Cardiac septum (tissue), 1 donor: ENCODE measurements at places on chromosomes 12 and 14.
A peak's percentile ranks its signal among the peaks of the same experiment; 100 is the strongest.

GRCh38 chr12:14239350-14239934, 126.0 kb upstream of the ATF7IP start:
- DNase-seq: no peak

DNA sequence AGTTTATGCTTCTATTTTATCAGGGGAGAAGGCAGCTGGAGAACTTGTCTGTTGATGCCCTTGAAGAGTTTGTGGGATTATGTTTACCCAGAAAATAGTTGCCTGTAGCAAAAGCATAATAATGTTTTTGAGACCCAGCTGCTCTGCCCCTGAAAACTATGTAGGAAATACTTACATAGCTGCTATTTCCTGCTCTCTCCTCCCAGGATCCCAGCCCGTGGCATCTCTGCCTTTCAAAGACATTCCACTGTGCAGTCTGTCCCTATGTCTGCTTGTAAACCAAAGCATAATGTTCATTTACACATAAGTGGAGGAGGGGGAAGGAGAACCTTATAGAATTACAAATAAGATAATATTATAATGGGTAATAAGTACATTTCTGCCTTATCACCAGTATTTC, 198.7 kb downstream of the SYT1 start:
- DNase-seq: no peak

- DNase-seq: no peak
These were observed 28.6 kb downstream of the GNS start for GRCh38 chr12:64730588-64730969.

GRCh38 chr12:107145397-107145796, 52.0 kb upstream of the CRY1 start:
- no peak for DNase-seq

DNA sequence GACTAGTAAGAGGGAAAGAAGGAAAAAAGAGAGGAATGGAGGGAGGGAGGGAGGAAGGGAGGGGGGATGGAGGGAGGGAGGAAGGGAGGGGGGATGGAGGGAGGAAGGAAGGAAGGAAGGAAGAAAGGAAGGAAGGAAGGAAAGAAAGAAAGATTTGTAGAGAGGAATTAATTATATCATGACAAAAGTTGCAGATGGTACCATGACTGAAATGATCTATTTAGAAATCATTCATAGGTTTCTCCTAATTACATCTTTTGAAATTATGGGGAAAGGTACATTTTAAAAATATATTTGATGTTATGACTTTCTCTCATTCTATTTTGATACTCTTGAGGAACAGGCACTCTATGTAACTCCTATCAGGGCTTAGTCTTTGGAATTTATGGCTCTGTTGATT, 236.2 kb upstream of the BTG1 start:
- DNase-seq: no peak

- DNase-seq: no peak
These were observed 114.1 kb upstream of the BTG1 start for GRCh38 chr12:92259696-92260251.

GRCh38 chr12:86748894-86749293, 492.7 kb upstream of the MGAT4C start:
- DNase-seq: no peak

DNA sequence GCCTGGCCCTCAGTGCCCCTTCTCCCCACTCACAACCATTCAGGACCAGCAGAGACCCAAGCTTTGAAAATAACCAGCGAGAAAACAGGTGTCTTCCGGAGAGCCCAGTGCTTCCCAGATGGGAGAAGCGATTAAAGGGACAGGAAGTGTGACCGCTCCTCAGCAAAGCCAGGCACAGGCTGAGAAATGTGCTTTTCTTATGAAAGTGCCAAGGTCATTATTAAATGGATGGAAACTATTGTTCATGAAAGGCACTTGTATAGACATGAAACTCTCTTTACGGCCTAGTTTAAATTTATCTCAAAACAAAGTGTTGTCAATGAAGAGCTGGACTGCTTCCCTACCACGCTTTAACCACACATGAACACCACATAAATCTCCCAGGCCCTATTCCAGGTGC, 210.4 kb downstream of the SPTSSA start:
- no peak for DNase-seq

- no peak for DNase-seq
These were observed 3.7 kb downstream of the NUAK1 start for GRCh38 chr12:106135075-106135474.

DNA sequence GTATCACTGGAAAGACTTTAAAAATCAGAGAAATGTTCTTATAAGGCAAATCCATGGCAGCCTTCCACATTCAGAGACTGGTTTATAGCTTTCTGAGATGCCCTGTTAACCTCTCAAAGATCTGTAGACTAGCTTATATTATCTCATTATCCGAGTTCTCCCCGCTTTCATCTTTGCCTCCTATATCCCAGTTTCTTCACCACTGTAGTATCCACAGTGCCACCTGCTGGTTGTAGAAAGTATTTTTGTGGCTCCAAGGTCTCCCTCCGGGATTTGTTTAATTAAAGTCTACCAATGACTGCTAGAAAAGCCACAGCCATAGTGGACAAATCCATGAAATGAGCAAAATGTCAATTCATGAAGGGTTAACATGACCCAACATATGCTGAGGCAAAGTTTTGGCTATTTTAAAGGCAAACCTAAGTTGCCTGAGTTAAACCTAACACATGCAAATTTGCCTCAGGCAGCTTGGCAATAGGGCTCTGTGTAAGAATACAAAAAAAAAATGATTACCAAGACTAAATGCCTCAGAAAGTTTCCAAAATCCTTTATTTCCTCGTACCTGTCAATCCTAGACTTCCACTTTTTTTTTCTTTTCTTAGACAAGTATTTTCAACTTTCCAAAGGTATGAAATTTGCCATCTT, 218.8 kb upstream of the BMP4 start:
- no peak for DNase-seq

GRCh38 chr14:26984311-26985177, 386.7 kb upstream of the NOVA1 start:
- DNase-seq: no peak

DNA sequence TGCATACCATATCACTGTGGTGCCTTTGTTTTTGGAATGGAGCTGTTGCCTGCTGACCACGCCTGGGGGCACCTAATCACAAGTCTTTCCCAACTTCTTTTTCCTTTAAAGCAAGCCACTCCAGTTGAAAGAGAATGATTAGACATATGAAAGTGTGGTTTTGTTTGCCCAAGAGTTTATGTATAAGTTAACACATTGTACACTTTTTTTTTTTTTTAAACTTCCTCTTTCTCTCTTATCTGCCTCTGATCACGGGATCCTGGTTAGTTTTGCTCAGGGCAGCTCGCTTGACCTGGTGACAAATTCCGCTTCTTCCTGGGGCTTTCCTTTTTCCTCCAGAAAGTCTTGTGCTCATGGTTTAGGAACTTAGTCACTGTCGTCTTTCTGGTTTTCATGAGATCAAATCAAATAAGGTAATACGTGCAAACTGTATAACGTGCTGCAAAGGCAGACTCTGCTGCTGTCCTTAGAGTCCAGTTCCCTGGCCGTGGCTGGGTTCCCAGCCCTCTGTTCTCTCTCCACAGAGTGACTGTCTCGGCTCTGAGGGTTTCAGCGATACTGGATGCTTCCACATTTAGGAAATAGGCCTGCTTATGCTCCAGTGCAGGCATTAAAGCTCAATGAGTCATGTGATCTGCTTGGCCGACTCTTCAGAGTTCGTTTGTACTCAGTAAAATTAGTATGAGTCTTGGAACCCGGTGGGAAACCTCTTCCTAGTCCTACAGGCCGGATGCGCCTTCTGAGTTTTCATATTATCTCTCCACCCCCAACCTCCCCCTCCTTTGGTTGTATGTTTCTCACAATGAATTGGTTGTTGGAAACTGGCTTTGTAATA, 15.2 kb downstream of the RASSF3 start:
- peak; percentile 83 for DNase-seq

DNA sequence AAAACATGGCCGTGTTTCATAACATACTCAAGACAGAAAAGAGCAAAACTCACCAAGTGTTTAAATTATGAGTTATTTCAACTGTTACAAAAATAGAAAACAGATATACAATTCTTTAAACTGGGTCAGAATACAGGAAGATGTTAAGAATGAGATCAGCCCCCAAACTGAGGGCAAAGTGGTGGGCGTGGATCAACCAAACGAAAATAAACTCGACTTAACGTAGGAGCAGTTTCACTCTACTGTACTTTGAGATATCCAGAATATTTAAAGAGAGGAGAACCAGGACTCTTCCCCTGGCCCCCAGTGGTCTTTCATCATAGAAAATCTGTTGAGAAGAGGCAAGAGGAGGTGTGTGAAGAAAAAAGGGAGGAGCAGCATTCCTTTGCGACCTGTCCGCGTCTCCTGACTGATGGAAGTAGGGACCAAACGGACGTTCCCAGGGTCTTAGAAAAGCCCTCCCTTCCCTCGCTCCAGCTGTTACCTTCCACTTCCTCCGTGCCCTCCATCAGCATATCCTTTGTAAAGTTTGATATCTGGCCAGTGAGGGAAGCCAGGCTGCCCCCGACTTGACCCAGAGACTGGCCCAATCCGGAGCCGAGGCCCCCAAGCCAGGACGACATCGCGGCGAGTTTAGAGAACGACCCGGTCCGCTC, 668 bp downstream of the TRIP11 start:
- DNase-seq: no peak
